Aorta (tissue), 5 donors: ENCODE measurements at places on chromosomes 5 and 9. TPM values are rescaled to one million over a fixed set of nuclear protein-coding genes. Genes with fewer than 3 reads are reported as not detected.
A peak's percentile ranks its signal among the peaks of the same experiment; 100 is the strongest.

DNA sequence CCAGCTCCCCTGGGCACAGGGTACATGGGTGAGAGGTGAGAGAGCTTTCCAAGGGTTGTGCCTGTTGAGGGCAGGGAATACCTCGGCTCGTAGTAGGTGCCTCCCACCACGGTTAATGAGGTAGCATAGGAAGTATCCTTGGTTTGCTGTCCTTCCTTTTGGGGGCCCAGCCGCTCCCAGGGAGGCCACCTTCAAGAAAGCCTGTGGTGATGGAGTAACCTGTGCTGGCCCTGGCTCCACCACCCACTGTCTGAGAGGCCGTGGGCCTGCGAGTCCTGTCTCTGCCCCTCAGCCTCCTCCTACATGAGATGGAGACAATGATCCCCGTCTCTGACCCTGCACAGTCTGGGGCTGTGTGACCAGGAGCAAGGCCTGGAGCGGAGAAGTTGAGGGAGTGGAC lies 40.8 kb downstream of the COL27A1 start:
- H3K4me1 ChIP-seq = no peaks in the 10 kb centered on the region
- no peaks in the 10 kb centered on the region for H3K27me3 ChIP-seq
- no peak for DNase-seq
- no peak overlapping the region for H3K4me3 ChIP-seq
- no peaks in the 10 kb centered on the region for H3K36me3 ChIP-seq

- no peaks in the 10 kb centered on the region for H3K27me3 ChIP-seq
- H3K36me3 ChIP-seq = no peaks in the 10 kb centered on the region
- no peak for DNase-seq
- H3K4me3 ChIP-seq = no peak overlapping the region
- H3K4me1 ChIP-seq = no peaks in the 10 kb centered on the region
Measured at GRCh38 chr5:180602481-180603075, 11.3 kb upstream of the SCGB3A1 start.

DNA sequence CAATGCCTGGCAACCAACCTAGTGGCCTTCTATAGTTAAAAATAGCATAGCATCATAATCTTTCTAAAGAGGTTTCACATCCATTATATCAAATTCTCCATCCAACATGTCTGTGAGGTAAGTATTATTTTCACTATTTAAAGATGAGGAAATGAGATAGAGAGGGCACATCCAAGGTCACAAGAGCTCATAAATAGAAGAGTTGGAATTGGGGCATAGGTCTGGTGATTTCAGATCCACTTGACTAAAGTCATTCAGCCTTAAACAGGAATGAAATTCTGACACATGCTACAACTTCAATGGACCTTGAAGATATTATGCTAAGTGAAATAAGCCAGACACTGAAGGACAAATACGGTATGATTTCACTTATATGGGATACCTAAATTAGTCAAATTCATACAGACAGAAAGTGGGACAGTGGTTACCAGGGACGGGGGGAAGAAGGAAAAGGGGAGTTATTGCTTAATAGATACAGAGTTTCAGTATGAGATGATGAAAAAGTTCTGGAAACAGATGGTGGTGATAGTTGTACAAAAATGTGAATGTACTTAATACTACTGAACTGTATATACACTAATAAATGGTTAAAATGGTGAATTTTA lies 259.6 kb upstream of the NR4A3 start:
- no peak for DNase-seq
- H3K27me3 ChIP-seq = no peaks in the 10 kb centered on the region
- H3K4me1 ChIP-seq = no peaks in the 10 kb centered on the region
- H3K27ac ChIP-seq = no peak overlapping the region
- no peaks in the 10 kb centered on the region for H3K36me3 ChIP-seq
- no peak overlapping the region for H3K4me3 ChIP-seq

- H3K4me3 ChIP-seq = no peak overlapping the region
- peak overlapping the region; percentile 10 for H3K27ac ChIP-seq
- H3K36me3 ChIP-seq = no peaks in the 10 kb centered on the region
- H3K4me1 ChIP-seq = no peaks in the 10 kb centered on the region
- H3K27me3 ChIP-seq = no peaks in the 10 kb centered on the region
Measured at GRCh38 chr5:67182301-67182790, 14.3 kb downstream of the CD180 start.

GRCh38 chr9:16001856-16002255 lies 449.0 kb downstream of the CCDC171 start:
- no peaks in the 10 kb centered on the region for H3K36me3 ChIP-seq
- DNase-seq = no peak
- H3K4me3 ChIP-seq = no peak overlapping the region
- H3K27ac ChIP-seq = no peak overlapping the region
- no peaks in the 10 kb centered on the region for H3K27me3 ChIP-seq
- no peaks in the 10 kb centered on the region for H3K4me1 ChIP-seq

ADAMTS16 gene
- 0.81 TPM for total RNA-seq

RAB14 gene
- total RNA-seq = 48.3 TPM

SHISAL2B gene
- total RNA-seq = not detected

GABRA6 gene
- total RNA-seq = not detected

RASEF gene
- total RNA-seq = 0.06 TPM

PCDHA5 gene
- total RNA-seq = 0.24 TPM

ALDH7A1 gene
- 35.5 TPM for total RNA-seq

ST6GALNAC4 gene
- 46.5 TPM for total RNA-seq
